ENCODE measurements at places on chromosomes 5 and 9.

DNA sequence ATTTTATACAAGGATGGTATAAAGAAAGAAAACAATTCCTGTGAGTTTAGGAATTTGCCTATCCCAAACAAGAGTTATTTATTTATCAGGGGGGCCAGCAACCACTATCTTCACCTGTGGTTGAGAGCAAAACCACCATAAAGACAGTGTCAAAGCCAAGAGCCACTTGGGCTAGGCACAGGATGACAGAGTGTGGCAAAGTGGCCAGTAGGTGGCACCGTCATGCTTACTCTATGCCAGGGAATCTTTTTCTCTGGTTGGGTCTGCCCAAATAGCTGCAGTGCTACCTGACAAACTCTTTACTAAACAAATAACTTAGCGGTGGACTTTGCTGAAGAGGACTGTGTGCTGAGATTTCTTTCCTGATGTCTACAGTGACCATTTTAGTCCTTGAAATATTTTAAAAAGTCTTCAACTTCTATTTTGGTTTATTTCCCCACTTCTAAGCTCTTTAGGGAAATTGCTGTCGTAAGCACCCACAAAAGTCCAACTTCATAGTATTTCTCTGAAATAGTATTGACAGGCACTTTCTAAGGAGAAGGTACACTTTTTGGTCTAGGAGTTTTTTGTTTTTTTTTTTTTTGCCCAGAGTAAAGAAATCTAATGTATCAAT is 285.0 kb downstream of the RFX3 start:
- peak; percentile 65 for DNase-seq

DNA sequence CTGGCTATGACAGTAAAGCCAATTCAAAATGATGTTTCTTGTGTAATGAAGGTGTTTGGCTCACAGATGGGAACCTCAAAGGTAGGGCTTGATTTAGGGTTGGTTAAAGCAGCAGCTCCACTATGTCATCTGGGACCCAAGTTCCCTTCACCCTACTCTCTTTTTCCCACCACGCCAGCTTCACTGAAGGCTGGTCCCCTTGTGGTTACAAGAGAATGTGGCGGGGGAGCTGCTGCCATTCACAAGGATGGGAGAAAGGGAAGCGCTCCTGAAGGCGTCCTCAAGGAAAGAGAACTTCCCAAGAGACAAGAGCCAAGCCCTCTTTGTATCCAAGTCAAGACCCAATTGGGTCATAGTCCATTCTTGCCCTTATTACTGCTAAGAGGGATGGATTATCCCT is 72.7 kb downstream of the NTRK2 start:
- no peak for DNase-seq

DNA sequence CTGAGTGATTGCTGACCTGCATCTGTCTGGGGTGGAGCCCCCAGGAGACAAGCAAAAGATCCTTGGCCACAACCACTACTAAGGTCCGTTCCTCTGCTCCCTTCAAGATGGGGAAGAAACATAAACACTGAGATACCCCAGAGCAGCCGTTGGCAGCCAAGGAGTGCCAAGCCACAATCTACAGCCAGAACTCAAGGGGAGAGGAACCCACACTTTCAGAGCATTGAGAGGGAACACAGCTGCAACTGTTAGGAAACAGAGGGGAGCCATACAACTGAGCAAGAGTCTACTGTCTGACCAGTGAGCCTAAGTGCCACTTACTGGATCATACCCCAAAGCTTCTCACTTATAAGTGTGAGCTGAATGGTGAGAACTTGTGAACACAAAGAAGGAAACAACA is 44.6 kb upstream of the ADRB2 start:
- no peak for DNase-seq

GRCh38 chr5:71740015-71740753 is 21.1 kb downstream of the CARTPT start:
- DNase-seq = no peak

Measured in CD4-positive, alpha-beta T cell treated with Interleukin-1 beta for 1 hour (primary cell).